ENCODE measurements at places on chromosomes 2 and 18. TPM values are rescaled to one million over a fixed set of nuclear protein-coding genes. Genes with fewer than 3 reads are reported as not detected.
A peak's percentile ranks its signal among the peaks of the same experiment; 100 is the strongest.

Gene ANO7
- total RNA-seq, result 1.2 TPM

Gene RBKS
- total RNA-seq, result 3.1 TPM

Gene CD207
- 0.27 TPM for total RNA-seq

Gene MRO
- 1.1 TPM for total RNA-seq

Gene SPDYA
- 5.3 TPM for total RNA-seq

Gene GALNT3
- 3.5 TPM for total RNA-seq

DNA sequence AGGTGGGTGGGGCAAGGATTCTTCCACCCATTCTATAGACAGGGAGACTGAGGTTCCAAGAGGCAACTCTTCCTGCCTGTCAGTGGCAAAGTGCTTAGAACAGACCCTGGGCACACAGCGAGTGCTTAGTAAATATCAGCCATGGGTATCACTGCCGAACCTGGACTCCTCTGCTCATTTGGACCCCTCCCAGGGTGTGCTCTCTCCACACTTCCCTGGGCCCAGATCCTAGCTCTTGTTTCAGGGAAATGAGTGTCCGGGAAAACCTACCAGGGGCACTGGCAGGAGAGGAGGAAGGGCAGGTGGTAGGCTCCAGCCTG lies 136.3 kb downstream of the CYP26B1 start:
- H3K4me1 ChIP-seq, result no peaks in the 10 kb centered on the region
- H3K4me3 ChIP-seq, result no peak overlapping the region
- no peak for DNase-seq
- H3K36me3 ChIP-seq, result no peaks in the 10 kb centered on the region

DNA sequence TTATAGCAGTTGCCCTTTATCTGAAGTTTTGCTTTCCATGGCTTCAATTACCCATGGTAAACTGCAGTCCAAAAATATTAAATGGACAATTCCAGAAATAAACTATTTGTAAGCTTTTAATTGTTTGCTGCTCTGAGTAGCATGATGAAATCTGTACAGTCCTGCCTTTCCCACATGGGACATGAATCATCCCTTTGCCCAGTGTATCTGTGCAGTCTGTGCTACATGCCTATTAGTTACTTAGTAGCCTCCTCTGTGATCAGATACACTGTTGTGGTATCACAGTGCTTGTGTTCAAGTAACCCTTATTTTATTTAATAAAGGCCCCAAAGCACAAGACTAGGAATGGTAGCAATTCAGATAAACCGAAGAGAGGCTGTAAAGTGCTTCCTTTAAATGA lies 810.6 kb upstream of the PIK3C3 start:
- no peak overlapping the region for H3K4me3 ChIP-seq
- no peaks in the 10 kb centered on the region for H3K4me1 ChIP-seq
- H3K27me3 ChIP-seq, result no peaks in the 10 kb centered on the region
- H3K27ac ChIP-seq, result no peak overlapping the region
- no peaks in the 10 kb centered on the region for H3K36me3 ChIP-seq

DNA sequence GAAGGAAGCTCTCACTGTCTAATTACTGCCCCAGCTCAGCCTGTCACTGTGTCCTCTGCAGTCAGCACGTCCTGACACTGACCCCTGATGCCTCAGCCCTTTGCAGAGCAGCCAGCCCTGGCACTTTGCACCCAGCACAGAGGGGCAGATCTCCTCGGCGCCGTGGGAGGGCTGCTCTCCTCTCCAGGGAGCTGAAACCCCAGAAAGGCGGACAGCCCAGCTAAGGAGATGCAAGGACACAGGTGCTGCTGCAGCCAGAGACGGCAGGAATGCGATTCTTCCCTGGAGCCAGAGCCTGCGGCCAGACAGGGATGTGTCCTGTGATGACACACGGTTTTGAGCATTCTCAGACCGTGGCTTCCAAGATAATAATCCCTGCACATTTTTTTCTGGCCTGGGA lies 34.5 kb upstream of the SIX3 start:
- no peaks in the 10 kb centered on the region for H3K4me1 ChIP-seq
- H3K4me3 ChIP-seq, result no peak overlapping the region
- no peak for DNase-seq
- H3K27me3 ChIP-seq, result no peaks in the 10 kb centered on the region
- H3K27ac ChIP-seq, result no peak overlapping the region
- H3K36me3 ChIP-seq, result no peaks in the 10 kb centered on the region

DNA sequence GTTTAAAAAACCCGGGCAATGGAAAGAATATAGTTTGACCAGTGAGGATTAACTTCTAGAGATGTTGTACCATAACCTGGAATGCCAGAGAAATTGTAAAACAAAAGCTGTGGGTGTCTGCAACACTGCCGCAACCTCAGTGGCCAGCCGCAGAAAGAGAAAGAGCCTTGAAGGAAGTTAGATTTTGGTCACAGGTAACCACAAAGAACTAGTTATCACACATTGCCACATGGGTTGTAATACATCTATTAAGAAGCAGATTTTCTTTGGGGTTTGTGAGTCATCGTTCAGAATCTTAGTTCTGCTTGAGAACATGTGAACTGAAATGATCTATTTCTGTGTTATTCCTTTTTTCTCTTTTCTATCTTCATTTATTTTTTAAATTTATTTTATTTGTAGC lies 222.9 kb upstream of the AGAP1 start:
- no peaks in the 10 kb centered on the region for H3K36me3 ChIP-seq
- no peaks in the 10 kb centered on the region for H3K27me3 ChIP-seq
- DNase-seq, result no peak
- no peak overlapping the region for H3K27ac ChIP-seq

- H3K27ac ChIP-seq, result no peak overlapping the region
- DNase-seq, result no peak
- peaks cover 11% of the 10 kb centered on the region for H3K4me1 ChIP-seq
These were observed 4.2 kb downstream of the GEN1 start for GRCh38 chr2:17758118-17758517.

- no peak overlapping the region for H3K4me3 ChIP-seq
- DNase-seq, result no peak
- H3K27me3 ChIP-seq, result no peaks in the 10 kb centered on the region
- H3K36me3 ChIP-seq, result no peaks in the 10 kb centered on the region
- no peak overlapping the region for H3K27ac ChIP-seq
These were observed 9.9 kb downstream of the DYTN start for GRCh38 chr2:206708286-206708685.

- H3K36me3 ChIP-seq, result no peaks in the 10 kb centered on the region
- no peaks in the 10 kb centered on the region for H3K27me3 ChIP-seq
- H3K27ac ChIP-seq, result no peak overlapping the region
- no peak for DNase-seq
These were observed 10.9 kb downstream of the SH2D6 start for GRCh38 chr2:85429213-85429923.

GRCh38 chr2:84940088-84940470 lies 30.9 kb upstream of the KCMF1 start:
- no peak overlapping the region for H3K27ac ChIP-seq
- H3K27me3 ChIP-seq, result no peaks in the 10 kb centered on the region
- no peak overlapping the region for H3K4me3 ChIP-seq
- H3K4me1 ChIP-seq, result peaks cover 7% of the 10 kb centered on the region
- no peaks in the 10 kb centered on the region for H3K36me3 ChIP-seq

DNA sequence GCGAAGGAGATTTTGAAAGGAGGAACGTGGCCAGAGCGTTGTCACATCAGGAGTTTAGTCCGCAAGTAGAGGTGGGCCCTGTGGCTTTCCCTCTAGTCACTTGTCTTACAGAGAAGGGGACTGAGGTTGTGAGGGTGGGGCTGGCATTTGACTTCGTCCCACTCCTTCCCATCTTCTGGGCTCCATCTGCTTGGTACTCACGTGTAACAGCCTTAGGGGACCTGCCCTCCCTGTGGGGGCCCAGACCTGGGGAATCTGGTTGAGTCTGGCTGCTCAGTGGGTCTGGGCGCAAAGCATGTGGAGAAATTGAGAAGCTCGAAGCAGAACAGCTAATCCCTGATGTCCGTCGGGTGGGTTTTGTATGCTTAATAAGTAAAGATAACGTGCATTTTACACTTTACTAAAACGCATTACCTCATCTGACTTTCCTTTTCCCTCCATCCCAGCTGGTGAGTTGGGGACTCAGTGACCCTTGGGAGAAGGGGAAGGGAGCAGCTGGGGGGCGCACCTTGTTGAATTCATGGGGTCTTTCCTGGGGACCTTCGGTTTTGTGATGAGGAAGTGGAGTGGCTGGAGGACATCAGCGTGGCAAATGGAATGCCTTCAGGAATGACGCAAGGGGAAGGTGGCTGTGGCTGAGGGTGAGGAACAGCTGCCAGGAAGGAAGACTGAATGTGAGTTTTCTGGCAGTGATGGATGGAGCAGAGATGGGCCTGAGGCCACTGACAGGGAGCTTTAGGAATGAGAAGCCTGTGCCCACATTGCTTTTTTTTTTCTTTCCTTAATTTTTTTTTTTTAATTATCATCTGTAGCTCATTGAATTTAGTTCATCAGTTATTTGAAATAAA lies 44.8 kb downstream of the ASAP2 start:
- H3K27ac ChIP-seq, result peak overlapping the region; percentile 80
- peak overlapping the region; percentile 54 for H3K4me3 ChIP-seq
- DNase-seq, result no peak
- H3K36me3 ChIP-seq, result no peaks in the 10 kb centered on the region
- H3K4me1 ChIP-seq, result peaks cover 66% of the 10 kb centered on the region

GRCh38 chr2:10495311-10495987 lies 47.3 kb upstream of the ODC1 start:
- H3K4me3 ChIP-seq, result no peak overlapping the region
- H3K36me3 ChIP-seq, result no peaks in the 10 kb centered on the region
- no peaks in the 10 kb centered on the region for H3K27me3 ChIP-seq
- no peaks in the 10 kb centered on the region for H3K4me1 ChIP-seq
- no peak for DNase-seq
- no peak overlapping the region for H3K27ac ChIP-seq

GRCh38 chr18:69845593-69846506 lies 101.8 kb downstream of the CD226 start:
- no peaks in the 10 kb centered on the region for H3K27me3 ChIP-seq
- no peaks in the 10 kb centered on the region for H3K36me3 ChIP-seq
- DNase-seq, result no peak
- no peaks in the 10 kb centered on the region for H3K4me1 ChIP-seq

GRCh38 chr2:6576302-6576701 lies 289.4 kb downstream of the CMPK2 start:
- H3K27ac ChIP-seq, result no peak overlapping the region
- no peaks in the 10 kb centered on the region for H3K36me3 ChIP-seq
- no peak for DNase-seq
- no peaks in the 10 kb centered on the region for H3K27me3 ChIP-seq
- H3K4me3 ChIP-seq, result no peak overlapping the region

DNA sequence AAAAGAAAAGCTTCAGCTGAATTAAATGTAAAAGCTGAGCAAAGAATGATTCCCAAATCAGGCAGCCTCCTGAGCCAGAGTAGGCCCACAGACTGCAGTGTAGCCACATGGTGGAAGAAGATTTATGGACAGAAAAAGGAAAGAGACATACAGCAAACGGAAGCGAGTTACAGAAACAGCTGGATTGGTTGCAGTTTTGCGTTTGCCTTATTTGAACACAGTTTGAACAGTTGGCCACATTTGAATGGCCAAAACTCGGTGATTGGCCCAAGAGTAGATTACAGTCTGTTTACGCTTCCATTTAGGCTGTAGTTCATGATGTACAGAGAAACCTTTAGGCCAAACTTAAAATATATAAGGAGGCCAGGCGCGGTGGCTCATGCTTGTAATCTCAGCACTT lies 35.1 kb downstream of the SH2D6 start:
- H3K4me3 ChIP-seq, result no peak overlapping the region
- no peaks in the 10 kb centered on the region for H3K36me3 ChIP-seq

- H3K27me3 ChIP-seq, result no peaks in the 10 kb centered on the region
- no peak for DNase-seq
- H3K4me1 ChIP-seq, result peaks cover 21% of the 10 kb centered on the region
- no peaks in the 10 kb centered on the region for H3K36me3 ChIP-seq
- no peak overlapping the region for H3K4me3 ChIP-seq
These were observed 310.7 kb upstream of the EPAS1 start for GRCh38 chr2:45986509-45986908.

- H3K27ac ChIP-seq, result no peak overlapping the region
- no peak overlapping the region for H3K4me3 ChIP-seq
- no peaks in the 10 kb centered on the region for H3K27me3 ChIP-seq
These were observed 158.9 kb downstream of the CCDC148 start for GRCh38 chr2:158297606-158298005.

DNA sequence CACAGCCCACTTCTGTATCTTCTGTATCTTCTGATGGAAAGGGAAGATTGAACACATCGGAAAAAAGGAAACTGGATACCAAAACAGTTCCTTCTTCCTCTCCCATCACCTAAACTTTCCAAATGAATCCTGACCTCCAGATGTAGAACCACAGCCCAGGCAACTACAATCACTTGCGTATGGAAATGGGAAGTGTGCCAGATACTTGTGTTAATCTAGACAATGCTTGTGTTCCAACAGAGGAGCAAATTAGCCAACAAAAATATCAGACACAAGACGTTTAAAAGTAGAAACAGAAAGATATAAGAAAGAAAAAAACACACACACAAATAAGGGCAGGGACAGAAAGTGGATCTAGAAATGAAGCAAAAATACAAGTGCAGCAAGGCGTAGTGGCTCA lies 31.4 kb upstream of the DUSP2 start:
- no peaks in the 10 kb centered on the region for H3K27me3 ChIP-seq
- H3K27ac ChIP-seq, result no peak overlapping the region
- no peak for DNase-seq

DNA sequence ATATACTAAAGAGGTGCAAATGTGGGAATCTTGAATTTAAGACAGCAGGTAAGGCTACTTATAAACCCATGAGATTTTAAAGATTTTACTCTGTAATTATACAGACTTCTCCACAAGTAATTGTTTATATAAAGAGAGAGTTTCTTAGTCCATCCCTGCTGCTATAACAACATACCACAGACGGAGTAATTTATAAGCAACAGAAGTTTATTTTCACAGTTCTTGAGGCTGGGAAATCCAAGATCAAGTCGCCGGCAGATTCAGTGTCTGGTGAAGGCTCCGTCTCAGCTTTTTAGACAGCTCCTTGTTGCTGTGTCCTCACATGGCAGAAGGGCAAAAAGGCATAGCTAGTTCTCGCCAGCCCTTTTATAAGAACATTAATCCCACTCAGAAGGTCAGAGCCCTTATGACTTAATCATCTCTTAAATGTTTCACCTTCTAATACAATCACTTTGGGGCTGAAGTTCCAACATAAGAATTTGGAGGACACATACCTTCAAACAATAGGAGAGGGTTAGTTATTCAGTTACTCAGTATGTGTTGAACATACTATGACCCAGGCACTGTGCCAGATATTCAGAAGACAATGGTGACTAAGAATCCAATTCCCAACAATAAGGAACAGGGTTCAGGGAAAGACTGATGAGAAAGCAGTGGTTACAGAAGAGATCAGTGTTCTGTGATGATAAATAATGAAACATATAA lies 466.0 kb downstream of the RIT2 start:
- no peaks in the 10 kb centered on the region for H3K4me1 ChIP-seq
- no peak overlapping the region for H3K27ac ChIP-seq
- no peak for DNase-seq
- H3K4me3 ChIP-seq, result no peak overlapping the region

GRCh38 chr2:72144274-72144631 lies 3.4 kb downstream of the CYP26B1 start:
- no peak for DNase-seq
- H3K27me3 ChIP-seq, result no peaks in the 10 kb centered on the region
- H3K4me1 ChIP-seq, result peaks cover 78% of the 10 kb centered on the region
- H3K27ac ChIP-seq, result peak overlapping the region; percentile 73
- peak overlapping the region; percentile 83 for H3K4me3 ChIP-seq
- H3K36me3 ChIP-seq, result no peaks in the 10 kb centered on the region

Data from thoracic aorta (tissue), 2 donors.